ENCODE measurements at places on chromosomes 5 and 9.

DNA sequence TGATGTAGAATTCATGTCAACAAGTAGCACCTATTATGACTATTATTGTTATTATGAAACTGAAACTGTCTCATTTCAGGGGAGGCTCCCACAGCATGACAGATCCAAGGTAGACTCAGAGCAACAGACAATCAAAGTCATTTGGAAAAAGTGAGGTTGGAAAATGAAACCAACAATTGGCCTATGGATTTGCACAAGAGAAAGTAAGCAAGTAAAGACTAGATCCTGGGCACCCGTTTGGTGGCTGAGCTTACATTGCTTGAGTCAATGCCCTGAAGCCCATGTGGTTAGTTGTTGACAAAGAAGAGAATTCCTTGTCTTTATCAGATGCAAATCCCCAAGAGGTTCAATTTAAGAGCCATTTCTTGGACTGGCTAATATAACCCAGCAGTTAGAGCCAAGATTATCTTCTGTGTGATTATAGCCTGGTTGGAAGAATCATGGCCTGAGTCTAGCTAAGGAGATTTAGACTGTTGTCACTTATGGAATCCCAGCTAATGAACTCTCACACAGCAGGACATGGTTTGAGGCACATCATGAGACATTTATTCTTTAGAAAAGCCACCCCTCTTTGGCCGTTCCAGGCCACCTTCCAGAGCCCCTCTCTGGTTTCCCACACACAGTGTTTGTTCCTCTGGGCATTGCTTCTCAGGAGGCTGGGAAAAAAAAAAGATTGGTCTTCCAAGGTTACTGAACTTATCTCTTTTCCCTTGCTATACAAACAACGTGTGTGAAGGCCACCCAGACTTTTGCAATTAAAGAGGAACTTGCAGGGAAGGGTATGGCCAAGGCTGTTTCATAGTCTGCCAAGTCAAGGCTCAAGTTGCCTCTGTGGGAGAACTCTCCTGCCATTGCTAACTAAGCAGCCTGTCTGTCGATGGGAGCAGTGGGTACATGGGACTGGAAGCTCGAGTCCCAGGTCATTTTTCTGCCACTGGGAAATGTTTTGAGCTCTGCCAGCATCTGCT, 399.5 kb downstream of the ENC1 start:
- no peak for DNase-seq

DNA sequence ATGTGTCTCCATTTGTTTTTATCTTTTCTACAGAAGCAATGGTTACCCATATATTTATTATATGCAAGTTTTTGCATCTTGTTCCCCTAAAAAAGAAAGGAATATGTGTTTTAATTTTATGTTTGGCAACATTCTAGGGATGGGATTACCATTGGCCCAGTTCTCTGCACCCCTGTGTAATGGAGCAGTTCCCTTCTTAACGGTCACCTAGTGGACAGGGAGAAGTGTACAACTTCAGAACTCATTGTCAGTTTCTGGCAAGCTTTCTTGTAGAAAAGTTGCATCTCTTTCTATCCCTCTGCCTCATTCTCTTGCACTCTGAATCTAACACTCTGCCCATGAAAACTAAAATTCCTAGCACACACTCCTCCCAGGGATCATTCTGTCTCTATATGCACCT, 78.2 kb downstream of the DOCK8 start:
- DNase-seq: no peak

- no peak for DNase-seq
Observed at GRCh38 chr5:141003031-141003430, 36.8 kb downstream of the PCDHAC2 start.

DNA sequence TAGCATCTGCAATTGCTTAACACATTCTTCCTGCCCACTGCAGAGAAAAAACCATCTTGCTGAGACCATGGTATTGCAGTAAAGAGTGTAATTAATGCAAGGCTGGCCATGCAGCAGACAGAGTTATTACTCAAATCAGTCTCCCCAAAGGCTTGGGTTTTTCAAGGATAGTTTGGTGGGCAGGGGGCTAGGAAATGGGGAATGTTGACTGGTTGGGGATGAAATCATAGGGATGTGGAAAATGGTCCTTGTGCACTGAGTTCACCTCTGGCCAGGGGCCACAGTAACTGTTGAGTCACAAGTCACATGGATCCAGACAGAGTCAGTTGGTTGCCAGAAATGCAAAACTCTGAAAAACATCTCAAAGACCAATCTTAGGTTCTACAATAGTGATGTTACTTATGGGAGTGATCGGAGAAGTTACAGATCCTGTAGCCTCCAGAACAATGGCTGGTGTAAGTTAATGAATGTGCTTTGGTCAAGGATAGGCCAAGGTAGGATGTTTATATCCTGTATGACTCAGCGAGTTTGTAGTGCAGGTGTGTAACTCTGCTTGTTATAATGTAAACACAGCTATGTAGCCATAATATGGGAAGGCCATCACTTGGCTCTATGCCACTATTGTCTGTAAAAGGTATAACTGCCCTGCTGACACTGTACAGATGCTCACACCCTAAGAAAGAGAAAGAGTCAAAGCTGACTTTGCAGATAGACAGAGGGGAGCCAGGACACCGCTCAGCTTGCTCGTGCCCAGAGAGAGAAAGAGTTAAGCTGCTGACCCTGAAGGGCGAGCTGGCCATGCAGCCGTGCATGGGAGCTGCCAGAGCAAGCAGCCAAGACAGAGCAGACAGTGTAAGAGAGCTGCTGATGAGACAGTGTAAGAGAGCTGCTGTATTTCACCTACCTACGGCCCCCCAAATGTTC, 27.2 kb downstream of the C9orf152 start:
- DNase-seq: no peak

- DNase-seq: no peak
Observed at GRCh38 chr5:37991301-37992299, 151.8 kb upstream of the GDNF start.

DNA sequence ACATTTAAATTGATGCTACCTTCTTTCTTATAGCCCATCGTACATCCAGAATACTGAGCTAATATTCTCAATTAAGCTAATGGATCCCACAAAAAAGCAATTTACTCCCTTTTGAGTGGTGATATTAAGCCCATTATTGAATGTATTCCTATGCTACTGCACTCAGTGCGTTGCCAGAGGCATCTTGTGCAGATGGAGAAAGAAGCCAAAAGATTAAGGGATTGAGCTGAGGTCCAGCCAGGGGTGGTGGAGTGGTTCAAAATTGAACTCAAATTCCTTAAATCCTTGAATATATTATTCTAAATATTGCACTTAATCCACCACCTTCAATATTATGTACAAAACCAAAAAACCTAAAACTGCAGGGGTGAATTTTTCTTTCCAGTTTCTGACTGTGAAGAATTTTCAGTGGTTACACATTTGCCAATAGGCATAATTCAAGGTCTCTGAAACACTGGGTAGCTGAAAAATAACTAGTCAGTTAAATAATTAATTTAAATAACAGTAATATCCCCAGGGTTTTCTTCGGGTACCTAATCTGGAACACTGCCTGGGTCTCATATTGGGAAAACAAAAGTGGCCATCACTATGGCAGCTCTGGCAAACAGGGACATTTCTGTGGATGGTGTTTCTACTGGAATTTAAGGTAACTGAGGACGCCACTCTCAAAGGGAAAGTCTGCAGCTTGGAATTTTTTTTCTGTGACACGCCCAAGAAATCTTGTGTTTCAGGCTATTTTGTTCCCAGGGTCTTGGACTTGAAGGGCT, 6.2 kb upstream of the LIFR start:
- no peak for DNase-seq

GRCh38 chr5:87120518-87121303, 147.0 kb upstream of the RASA1 start:
- DNase-seq: peak; percentile 46

- DNase-seq: no peak
Observed at GRCh38 chr5:88984040-88984439, 101.1 kb upstream of the MEF2C start.

DNA sequence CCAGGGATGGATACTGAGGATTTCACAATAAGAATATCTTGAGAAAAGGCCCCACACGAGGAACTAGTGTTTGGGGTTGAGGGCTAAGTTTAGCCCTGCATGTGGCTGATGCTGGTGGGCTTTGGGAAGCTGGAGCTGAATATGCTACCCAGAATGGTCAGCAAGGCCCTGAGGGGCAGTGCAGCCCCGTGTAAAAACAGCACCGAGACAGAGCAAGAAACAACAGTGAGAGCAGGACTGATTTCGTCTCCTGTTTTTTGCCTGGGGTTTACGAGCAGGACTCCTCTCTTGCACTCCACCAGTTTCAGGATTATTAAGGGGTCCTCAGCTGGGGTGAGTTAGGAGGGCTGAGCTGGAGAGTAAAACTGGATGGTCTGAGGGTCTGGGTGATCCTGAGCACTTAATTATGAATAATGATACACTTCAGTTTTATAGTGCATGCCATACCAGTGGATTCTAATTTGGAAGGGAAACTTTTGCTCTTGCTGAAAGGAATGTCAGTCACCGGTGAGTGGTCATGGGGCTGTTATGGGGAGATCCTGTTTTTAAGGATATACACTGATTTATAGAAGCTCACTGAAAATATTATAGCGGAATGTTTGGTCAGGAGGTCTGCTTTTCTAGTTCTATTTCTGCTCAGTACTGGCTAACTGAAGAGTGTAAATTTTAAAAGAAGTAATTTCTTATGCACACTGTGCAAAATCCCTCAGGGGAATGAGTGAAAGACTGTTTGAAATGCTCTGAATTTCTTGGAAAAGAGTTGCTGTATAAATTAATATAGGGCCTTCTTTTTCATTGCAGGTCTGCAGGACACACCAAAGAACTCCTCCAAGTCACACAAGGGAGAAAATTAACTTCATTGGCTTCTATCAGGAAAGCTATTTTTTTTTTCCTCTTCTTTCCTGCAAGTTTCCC, 42.7 kb upstream of the NFIB start:
- no peak for DNase-seq

DNA sequence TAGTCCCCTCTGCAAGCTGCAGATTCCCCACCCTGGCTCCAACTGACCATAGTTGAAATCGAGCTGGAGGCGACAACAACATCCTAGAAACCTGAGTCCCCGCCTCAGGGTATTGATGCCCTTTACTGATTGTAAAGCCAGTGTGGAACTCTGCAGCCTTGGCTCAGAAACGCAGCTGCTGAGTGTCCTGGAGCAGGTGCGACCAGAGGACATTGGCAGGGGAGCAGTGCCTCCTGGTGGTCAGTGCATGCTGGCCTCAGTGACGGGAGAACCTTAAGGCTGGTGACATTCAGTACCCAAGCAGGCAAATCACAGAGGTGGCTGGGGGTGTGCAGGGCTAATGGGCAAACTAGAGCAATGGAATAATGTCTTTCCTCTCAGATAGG, 20.4 kb upstream of the ZNF354B start:
- no peak for DNase-seq

- no peak for DNase-seq
Observed at GRCh38 chr5:107779437-107779836, 108.7 kb upstream of the EFNA5 start.

DNA sequence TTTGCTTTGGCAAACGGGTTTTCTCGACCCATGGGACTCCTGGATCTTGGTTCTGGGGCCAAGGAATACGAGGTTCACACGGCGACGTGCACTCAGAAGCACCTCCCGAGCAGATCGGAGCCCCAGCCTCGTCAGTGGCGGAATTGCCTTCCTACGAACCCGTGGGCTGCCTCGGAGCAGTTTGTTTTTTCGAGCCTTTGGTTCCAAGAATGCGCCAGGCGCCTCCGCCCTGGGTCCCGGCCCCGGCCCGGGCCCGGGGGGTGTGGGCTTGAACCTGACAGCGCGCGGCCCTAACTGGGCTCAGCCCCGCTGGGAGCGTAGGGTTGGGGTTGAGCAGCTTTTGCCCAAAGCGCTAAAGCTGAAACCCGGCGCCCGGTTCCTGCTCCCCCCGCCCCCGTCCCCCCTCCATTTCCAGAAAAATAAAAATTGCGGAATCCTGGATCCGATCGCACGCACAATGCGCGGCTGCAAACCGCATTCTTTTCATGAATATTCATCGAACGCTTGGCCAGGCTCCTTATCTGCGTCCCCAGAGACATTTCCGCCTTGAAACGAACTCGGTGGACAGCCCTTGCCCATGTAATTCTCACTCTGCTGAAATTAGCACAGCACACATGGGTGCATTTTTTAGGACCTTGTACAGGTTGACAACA, 1.0 kb downstream of the BASP1 start:
- peak; percentile 50 for DNase-seq

DNA sequence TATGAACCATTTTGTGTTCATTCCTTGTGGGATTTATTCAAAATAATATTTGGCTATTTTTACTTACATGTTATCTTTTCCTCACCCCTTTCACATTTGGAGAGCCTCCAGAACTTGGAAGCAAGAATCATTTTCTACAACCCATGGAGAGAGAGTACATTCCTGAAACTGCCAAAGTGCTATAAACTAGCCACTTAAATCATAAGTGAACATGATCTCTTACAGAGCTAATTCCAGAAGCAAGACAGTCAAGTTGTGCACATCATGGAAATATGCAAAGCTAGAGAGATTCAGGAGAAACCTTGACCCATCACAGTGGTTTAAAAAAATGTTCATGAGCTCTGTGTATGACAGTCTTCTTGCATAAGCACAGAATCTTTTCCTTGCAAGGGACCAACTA, 883.6 kb upstream of the C9orf72 start:
- DNase-seq: no peak

GRCh38 chr5:76556511-76557221, 66.5 kb downstream of the F2RL2 start:
- DNase-seq: peak; percentile 61

DNA sequence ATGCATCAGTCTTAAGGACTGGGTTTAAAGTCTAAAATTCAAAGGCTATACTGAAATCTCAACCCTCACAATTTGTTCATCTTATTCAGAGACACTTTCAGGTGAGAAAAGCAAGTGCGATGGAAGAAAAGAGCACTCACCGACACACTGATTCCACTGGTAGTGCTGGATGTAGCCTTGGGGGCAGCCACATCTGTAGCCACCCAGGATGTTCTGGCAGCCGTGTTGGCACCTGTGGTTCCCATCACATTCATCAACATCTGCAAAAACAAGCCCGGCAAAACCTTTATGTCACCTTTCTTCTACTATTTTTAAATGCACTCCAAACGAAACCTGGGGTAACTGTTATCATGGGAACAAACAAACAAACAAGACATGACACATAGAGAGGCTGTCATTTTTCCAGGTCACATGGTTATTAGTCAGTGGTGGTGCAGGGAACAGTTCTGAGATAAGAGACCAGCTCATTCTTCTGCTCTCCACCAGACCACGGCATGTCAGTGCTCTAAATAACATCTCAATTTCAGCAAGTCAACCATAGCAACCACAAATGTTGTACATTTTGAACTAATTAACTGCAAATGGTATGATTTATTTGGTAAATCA, 188.4 kb downstream of the SLC12A2 start:
- no peak for DNase-seq

- DNase-seq: no peak
Observed at GRCh38 chr5:163712011-163712410, 206.6 kb downstream of the MAT2B start.

DNA sequence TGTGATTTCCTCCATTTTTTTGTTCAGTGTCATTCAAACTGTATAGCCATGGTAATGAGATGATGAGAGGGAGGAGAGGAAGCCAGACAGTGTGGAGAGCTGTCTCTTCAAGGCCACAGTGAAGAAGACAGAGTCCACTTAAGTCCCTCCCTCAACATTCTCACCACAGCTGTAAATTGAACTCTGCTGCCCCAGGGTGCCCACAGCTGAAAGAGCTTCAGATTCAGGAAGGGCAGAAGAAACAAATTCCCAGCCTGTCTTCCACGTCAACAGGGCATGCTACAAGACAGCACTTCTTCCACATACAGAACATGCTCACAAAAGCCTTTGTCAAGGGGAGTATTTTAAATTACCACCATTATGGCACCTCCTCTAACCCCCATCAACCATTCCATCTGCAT, 100.4 kb downstream of the KLHL3 start:
- DNase-seq: no peak

- DNase-seq: no peak
Observed at GRCh38 chr9:2289263-2289662, 274.1 kb downstream of the SMARCA2 start.
